Naive thymus-derived CD8-positive, alpha-beta T cell (primary cell): ENCODE measurements at places on chromosomes 13 and 19. TPM values are rescaled to one million over a fixed set of nuclear protein-coding genes. Genes with fewer than 3 reads are reported as not detected.
A peak's percentile ranks its signal among the peaks of the same experiment; 100 is the strongest.

DNA sequence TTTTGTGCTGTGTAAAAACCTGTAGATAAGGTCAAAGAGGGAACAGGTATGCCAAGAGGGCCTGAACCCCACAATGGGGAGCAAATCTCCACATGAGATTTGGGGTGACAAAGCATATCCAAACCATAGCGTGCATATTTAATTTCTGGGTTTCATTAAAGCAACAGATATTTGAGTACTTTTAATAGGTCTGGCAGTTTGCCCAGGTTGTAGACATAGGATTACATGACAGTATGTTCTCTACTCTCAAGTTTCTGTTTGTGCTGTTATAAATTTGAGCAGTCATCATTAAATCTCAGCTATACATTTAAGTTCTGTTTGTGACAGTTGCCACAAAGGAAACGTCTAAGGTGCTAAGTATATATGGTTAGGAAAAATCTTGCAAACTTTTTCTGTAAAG is 236.4 kb downstream of the ATP8A2 start:
- H3K4me3 ChIP-seq: no peak overlapping the region
- H3K27ac ChIP-seq: no peak overlapping the region
- peaks cover 15% of the 10 kb centered on the region for H3K27me3 ChIP-seq
- DNase-seq: no peak
- no peaks in the 10 kb centered on the region for H3K36me3 ChIP-seq
- H3K4me1 ChIP-seq: no peaks in the 10 kb centered on the region

GRCh38 chr13:108932196-108932595 is 302.8 kb downstream of the MYO16 start:
- peaks cover 7% of the 10 kb centered on the region for H3K27me3 ChIP-seq
- H3K4me1 ChIP-seq: no peaks in the 10 kb centered on the region
- H3K4me3 ChIP-seq: no peak overlapping the region
- no peak overlapping the region for H3K27ac ChIP-seq
- H3K36me3 ChIP-seq: no peaks in the 10 kb centered on the region

DNA sequence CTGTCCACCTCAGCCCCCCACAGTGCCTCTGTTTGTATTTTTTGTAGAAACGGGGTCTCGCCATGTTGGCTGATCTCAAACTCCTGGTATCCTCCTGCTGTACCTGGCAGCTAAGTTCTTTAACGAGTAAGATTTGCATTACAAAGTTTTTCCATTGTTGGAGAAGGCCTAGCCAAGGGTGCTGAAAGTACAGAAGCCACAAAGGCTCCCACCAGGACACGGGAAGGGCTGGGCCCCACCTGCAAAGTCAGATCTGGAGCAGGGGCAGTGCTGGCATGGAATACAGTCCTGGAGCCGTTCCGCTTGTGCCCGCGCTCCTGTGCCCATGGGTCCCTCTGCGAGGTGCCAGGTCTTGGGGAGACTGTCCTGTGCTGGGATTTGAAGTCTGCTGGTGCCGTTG is 12.1 kb downstream of the FZR1 start:
- H3K4me1 ChIP-seq: peaks cover 55% of the 10 kb centered on the region
- no peak for DNase-seq
- H3K27me3 ChIP-seq: no peaks in the 10 kb centered on the region
- no peaks in the 10 kb centered on the region for H3K36me3 ChIP-seq
- no peak overlapping the region for H3K4me3 ChIP-seq

Gene LPAR6
- 14.0 TPM for total RNA-seq

Gene ZNF846
- 29.5 TPM for total RNA-seq

DNA sequence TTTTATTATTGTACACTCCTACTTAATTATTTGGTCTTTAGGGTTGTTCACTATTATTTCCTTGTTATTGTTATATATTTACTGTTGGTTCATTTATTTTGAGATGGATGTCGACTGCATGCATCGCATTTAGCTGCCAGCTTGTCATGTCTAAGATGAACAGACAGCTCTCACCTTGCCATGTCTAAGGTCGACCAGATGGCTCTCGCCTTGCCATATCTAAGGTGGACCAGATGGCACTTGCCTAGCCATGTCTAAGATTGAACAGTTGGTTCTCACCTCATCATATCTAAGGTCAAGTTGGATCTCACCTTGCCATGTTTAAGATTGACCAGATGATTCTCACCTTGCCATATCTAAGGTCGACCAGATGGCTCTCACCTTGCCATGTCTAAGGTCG is 1440.9 kb downstream of the UQCRFS1 start:
- no peaks in the 10 kb centered on the region for H3K4me1 ChIP-seq
- H3K4me3 ChIP-seq: no peak overlapping the region
- H3K36me3 ChIP-seq: peaks cover 54% of the 10 kb centered on the region
- H3K27me3 ChIP-seq: no peaks in the 10 kb centered on the region
- DNase-seq: no peak
- no peak overlapping the region for H3K27ac ChIP-seq

DNA sequence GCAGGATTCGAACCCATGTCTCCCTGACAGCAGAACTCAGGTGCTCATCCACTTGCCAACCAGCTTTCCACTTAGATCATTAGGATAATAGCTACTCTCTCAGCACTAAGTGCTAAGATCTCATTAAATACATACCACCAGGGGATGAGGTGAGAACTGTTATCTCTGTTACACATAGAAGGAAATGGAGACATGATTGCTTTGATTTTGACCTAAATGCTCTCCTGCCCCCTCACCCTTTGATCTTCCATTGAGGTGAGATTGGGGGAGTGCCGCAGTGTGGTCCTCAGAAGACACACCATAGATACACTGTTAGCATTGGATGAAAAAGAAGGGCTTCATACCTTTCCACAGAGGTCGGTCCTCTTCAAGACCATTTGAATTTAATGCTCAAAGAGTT is 38.9 kb upstream of the NPAS1 start:
- H3K27ac ChIP-seq: no peak overlapping the region
- H3K4me1 ChIP-seq: peaks cover 40% of the 10 kb centered on the region
- no peak overlapping the region for H3K4me3 ChIP-seq
- H3K27me3 ChIP-seq: no peaks in the 10 kb centered on the region
- peaks cover 8% of the 10 kb centered on the region for H3K36me3 ChIP-seq
- DNase-seq: no peak

GRCh38 chr13:95870421-95870820 is 182.8 kb downstream of the UGGT2 start:
- H3K4me1 ChIP-seq: no peaks in the 10 kb centered on the region
- no peak for DNase-seq
- H3K4me3 ChIP-seq: no peak overlapping the region
- H3K27me3 ChIP-seq: peaks cover 16% of the 10 kb centered on the region
- no peak overlapping the region for H3K27ac ChIP-seq

DNA sequence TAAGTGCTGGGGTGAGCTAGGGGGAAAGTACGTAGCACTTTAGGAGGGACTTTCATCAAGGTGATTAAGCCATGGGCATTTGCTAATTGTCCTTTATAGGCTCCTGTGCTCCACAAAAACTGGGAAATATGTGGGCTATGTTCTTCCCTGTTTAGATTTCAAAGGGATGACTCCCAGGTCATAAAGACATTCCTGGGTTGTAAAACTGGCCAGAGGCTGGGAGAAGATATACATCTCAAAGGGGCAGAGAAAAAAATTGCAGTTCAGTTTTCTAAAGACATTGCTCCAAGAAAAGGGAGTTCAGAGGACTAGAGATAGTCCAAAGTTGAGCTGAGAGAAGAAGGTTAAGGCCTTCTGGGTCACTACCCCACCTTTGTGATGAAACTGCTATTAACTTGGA is 204.8 kb downstream of the MYO16 start:
- no peak overlapping the region for H3K27ac ChIP-seq
- H3K36me3 ChIP-seq: peaks cover 2% of the 10 kb centered on the region
- H3K4me3 ChIP-seq: no peak overlapping the region
- no peaks in the 10 kb centered on the region for H3K27me3 ChIP-seq

DNA sequence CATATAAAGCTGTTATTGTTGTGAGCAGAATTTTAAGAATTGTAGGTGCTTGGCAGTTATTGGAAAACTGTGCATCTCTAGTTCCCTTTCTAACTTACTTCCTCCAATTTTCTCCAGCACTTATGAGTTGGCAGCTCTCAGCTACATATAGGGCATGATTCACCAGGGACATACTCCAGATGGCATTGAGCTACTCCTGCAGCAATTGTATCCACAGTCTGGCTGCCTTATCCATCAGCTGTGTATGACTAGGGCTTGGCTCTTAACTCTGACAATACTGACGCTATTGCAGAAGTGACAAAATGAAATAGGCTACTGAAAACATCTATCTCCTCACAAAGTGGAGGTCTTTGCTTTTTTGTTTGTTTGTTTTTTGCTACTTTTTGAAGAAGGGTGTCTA is 276.7 kb downstream of the POU4F1 start:
- DNase-seq: no peak
- H3K27me3 ChIP-seq: peaks cover 2% of the 10 kb centered on the region
- no peaks in the 10 kb centered on the region for H3K4me1 ChIP-seq
- no peak overlapping the region for H3K4me3 ChIP-seq
- H3K36me3 ChIP-seq: no peaks in the 10 kb centered on the region
- peak overlapping the region; percentile 44 for H3K27ac ChIP-seq

Gene KIR3DL1
- not detected for total RNA-seq

- DNase-seq: no peak
- no peak overlapping the region for H3K27ac ChIP-seq
- H3K36me3 ChIP-seq: no peaks in the 10 kb centered on the region
- H3K27me3 ChIP-seq: peaks cover 4% of the 10 kb centered on the region
- H3K4me1 ChIP-seq: no peaks in the 10 kb centered on the region
Measured at GRCh38 chr13:94009701-94010100, 469.8 kb downstream of the DCT start.

- no peak for DNase-seq
- no peaks in the 10 kb centered on the region for H3K36me3 ChIP-seq
- no peaks in the 10 kb centered on the region for H3K27me3 ChIP-seq
- no peak overlapping the region for H3K4me3 ChIP-seq
- peaks cover 16% of the 10 kb centered on the region for H3K4me1 ChIP-seq
- H3K27ac ChIP-seq: peak overlapping the region; percentile 23
Measured at GRCh38 chr13:40680659-40681323, 14.3 kb upstream of the FOXO1 start.

DNA sequence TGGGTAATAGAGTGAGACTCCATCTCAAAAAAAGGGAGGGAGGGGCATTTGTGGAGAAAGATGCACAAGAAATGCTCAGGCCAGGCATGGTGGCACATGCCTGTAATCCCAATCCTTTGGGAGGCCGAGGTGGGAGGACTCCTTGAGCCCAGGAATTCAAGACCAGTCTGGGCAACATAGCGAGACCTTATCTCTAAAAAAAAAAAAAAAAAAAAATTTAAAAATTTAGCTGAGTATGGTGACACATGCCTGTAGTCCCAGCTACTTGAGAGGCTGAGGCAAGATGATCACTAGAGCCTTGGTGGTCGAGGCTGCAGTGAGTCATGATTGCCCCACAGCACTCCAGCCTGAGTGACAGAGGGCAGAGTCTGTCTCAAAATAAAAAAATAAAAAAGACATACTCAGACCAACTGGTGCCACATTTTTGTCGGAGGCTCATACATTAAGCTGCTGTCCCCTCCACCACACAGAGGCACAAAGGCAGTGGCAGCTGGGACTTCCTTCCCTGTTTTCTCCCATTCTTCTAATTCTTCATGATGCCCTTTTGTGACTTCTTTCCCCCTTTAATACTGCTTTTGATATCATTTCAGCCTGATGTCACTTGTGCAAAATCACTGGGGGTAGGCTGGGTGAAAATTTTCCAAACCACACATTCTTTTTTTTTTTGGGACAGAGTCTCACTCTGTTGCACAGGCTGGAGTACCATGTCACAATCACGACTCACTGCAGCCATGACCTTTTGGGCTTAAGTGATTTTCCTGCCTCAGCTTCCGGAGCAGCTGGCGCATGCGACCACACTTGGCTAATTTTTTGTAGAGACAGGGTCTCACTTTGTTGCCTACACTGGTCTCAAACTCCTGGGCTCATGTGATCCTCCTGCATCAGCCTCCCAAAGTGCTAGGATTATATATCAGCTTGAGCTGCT is 26.8 kb upstream of the CXCL17 start:
- H3K27me3 ChIP-seq: no peaks in the 10 kb centered on the region
- no peak overlapping the region for H3K27ac ChIP-seq
- H3K36me3 ChIP-seq: no peaks in the 10 kb centered on the region
- no peak overlapping the region for H3K4me3 ChIP-seq
- peaks cover 35% of the 10 kb centered on the region for H3K4me1 ChIP-seq
- no peak for DNase-seq

- DNase-seq: peak; percentile 32
- H3K4me1 ChIP-seq: peaks cover 3% of the 10 kb centered on the region
- no peak overlapping the region for H3K4me3 ChIP-seq
- no peaks in the 10 kb centered on the region for H3K36me3 ChIP-seq
- H3K27ac ChIP-seq: no peak overlapping the region
- H3K27me3 ChIP-seq: peaks cover 15% of the 10 kb centered on the region
Measured at GRCh38 chr19:50537769-50538230, 24.1 kb upstream of the ASPDH start.

DNA sequence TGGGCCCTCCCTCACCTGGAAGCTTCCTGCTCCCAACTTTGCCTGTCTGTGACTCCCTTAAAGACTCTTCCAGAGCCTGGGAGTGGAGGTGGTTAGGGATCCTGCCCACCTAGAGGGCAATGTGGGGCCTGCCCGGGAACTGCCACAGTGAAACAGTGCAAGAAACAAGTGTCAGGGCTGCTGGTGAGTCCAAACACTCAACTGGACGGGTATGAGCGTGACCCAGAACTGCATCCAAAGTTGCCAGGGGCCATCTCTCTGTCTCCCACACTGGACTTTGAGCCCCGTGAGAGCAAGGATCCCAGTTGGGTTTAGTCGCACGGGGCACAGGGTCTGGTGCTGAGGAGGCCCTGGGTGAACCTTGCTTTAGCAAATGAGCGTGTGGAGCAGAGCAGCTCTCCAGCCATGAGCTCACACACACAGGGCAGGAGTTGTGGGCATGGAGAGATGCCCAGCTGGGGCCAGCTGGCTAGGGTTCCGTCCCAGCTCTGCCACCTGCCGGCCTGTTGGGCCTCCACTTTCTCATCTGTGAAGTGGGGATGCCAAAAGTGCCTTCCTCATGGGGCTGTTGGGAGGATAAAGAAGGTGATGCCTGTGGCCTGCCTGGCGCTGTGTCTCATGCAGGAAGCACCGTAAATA is 2.8 kb upstream of the NUMBL start:
- H3K27ac ChIP-seq: no peak overlapping the region
- H3K4me1 ChIP-seq: peaks cover 7% of the 10 kb centered on the region
- H3K4me3 ChIP-seq: no peak overlapping the region
- no peaks in the 10 kb centered on the region for H3K27me3 ChIP-seq

- no peak for DNase-seq
- no peaks in the 10 kb centered on the region for H3K27me3 ChIP-seq
- peaks cover 28% of the 10 kb centered on the region for H3K4me1 ChIP-seq
Measured at GRCh38 chr19:29952177-29952576, 10.1 kb downstream of the URI1 start.

Gene VSTM1
- total RNA-seq: not detected

Gene PAK4
- total RNA-seq: 16.8 TPM

- H3K27me3 ChIP-seq: no peaks in the 10 kb centered on the region
- H3K27ac ChIP-seq: no peak overlapping the region
- no peaks in the 10 kb centered on the region for H3K4me1 ChIP-seq
- no peaks in the 10 kb centered on the region for H3K36me3 ChIP-seq
- no peak for DNase-seq
Measured at GRCh38 chr13:49893591-49893990, 42.5 kb downstream of the SPRYD7 start.
